ENCODE measurements at places on chromosomes 5 and 9.

DNA sequence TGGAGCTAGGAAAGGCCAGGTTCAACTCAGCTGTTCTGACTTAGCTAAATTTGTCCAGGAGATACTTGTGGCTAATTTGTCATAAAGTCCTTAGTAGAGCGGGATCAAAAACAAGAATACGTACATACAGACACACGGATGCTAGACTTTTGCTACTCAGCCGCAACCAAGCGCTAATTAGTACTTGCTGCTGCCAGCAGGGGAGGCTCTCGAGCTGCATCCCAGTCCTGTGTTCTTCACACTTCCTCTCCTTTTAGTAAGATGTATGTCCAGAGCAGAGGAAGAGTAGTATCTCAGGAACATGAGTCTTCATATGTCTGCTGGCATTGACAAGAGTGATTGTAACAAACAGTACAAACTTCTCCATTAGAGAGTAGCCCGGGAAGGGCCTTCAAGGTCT is 58.3 kb downstream of the CYFIP2 start:
- no peak for DNase-seq

GRCh38 chr9:130010151-130010988 is 32.6 kb downstream of the FNBP1 start:
- DNase-seq: no peak

GRCh38 chr9:92522983-92523970 is 12.5 kb downstream of the ECM2 start:
- DNase-seq: no peak

DNA sequence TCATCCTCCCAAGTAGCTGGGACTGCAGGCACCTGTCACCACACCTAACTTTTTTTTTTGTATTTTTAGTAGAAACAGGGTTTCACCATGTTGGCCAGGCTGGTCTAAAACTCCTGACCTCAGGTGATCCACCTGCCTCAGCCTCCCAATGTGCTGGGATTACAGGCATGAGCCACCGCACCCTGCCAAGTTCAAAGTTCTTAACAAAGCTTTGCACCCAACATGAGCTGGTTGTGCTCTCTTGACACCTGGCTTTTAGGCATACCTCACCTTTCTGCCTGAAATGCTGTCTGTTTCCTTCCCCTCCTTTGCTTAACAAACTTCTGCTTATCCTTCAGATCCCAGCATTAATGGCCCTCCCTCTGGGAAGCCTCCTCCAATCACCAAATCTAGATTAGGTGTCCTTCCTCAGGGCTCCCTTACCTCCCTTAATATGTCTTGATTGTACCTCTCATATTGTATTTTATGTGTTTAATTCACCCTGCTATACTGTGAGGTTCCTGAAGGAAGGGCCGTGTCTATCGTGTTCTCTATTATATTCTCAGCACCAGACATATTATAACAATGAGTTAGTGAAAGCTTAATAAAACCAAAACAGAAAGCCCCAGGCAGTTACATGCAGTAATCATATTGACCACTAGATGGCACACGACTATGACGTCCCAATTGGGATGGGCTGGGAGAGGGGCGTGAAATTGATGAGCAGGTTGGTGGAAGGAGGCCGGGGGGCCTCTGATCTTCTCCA is 62.9 kb upstream of the PPARGC1B start:
- peak; percentile 21 for DNase-seq

- no peak for DNase-seq
These were observed 207.1 kb downstream of the ICE1 start for GRCh38 chr5:5629607-5629978.

DNA sequence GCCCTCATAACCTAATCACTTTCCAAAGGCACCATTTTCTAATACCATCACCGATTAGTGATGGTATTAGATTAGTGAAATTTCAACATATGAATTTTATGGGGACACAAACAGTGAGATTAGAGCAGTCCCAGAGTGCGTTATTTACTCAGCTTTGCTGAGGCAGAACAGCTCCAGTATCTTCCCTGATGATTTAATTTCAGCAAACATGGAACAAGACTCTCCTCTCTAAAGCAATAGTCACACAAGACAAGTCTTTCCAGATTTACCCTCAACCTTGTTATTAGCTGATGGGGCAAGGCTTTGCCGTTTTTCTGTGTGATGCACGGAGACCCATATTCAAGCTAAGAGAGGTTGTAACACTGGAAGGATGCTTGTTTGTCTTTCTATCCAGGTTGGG is 333.4 kb downstream of the FBXL7 start:
- no peak for DNase-seq

DNA sequence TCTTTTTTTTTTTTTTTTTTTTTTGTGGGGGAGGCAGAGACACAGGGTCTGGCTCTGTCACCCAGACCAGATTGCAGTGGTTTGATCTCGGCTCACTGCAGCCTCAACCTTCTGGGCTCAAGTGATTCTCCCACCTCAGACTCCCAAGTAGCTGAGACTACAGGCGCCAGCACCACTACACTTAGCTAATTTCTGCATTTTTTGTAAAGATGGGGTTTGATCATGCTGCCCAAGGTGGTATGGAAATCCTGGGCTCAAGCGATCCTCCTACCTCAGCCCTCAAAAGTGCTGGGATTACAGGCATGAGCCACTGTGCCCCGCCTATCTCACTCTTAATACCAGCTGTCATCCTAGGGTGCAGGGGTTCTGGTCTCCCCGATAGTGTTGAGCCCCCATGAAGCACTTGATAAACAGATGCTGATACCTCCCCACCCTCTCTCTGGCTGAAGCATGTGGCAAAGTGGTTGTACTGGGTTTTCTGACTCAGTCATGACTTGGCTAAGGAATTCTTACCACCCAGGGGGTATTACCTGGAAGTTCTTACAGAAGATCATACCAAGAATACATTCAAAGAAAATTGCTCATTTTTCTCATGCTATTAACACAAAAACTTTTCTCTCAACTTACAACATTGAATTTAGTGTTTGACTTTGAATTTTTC is 110.2 kb upstream of the DAPK1 start:
- DNase-seq: no peak

DNA sequence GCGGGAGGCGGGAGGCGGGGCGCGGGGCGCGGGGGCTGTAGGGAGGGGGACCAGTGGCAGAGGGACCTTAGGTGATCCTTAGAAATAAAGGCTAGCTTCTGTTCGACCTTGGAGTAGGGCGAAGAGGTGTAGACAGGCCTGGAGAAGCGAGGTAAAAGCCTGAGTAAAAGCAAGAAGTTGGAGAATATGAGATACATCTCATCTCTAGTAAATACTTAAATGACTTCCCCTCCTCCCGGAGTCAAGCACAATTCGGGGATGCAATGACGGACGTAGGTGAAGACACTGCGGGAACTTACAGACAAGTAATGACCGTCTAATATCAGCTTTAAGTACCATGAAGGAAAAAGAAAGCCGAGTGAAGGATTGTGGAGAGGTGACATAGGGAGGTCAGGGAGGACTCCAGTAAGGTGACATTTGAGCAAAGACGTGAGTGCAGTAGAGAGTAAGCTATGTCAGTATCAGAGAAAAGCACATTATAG is 466 bp downstream of the SMC2 start:
- DNase-seq: peak; percentile 49

DNA sequence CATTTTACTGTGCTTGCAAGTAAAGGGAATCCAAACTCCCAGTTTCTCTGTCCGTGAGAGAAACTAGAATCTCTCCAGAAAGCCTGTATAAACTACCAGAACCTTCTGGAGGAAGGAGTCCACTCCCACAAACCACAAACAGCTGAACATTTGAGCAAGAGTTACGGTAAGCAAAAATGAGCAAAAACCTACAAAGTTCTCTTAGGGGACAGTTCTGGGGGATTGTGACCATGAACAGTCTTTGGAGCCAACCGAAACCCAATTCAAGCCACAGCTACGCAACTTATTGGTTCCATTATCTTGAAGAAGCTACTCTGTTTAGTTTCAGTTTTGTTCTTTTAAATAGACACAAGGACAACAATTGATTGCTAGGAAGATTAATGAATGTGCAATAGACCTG is 330.6 kb downstream of the ASTN2 start:
- DNase-seq: no peak

DNA sequence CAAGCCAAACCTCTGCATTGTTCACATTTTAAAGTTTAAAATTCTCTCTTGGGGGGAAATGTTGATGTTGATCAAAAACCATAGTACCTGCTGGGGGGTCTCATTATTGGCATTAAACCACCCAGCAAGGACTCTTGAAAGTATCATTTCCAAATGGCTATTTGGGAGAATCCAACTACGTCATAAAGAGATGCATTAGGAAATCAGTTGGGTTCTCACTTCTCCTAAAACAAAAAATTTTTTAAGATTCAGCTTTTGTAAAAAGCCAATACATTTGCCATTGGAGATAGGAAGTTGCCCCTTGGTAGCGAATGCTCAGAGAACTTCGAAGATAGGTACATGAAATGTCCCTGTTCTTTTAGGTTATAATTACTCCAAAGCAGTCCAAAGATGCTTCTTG is 96.4 kb downstream of the GNAQ start:
- no peak for DNase-seq

- no peak for DNase-seq
These were observed 172.4 kb downstream of the SYK start for GRCh38 chr9:90974016-90974415.

All from NCI-H2029 treated with DMSO at 0.1 percent for 48 hours (cell line).